ENCODE measurements at places on chromosomes 5 and 9.

DNA sequence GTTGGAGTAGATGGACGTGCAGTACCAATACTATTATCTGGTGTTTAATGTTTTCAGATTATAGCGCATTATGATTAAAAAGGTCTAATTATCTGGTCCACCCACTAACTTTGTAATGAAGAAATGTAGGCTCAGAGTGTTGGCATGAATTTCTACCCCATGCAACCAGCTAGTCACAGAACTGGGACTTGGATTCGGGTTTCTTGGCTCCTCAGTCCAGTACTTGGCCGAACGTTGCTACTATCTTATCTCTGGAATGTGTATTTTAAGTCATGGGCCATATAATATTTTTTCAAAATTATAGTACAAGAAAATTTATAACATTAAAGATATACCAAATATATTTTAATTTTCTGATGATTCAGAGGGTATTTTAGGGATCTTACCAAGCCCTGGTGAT, 657.5 kb upstream of the DMAC1 start:
- no peak for DNase-seq

DNA sequence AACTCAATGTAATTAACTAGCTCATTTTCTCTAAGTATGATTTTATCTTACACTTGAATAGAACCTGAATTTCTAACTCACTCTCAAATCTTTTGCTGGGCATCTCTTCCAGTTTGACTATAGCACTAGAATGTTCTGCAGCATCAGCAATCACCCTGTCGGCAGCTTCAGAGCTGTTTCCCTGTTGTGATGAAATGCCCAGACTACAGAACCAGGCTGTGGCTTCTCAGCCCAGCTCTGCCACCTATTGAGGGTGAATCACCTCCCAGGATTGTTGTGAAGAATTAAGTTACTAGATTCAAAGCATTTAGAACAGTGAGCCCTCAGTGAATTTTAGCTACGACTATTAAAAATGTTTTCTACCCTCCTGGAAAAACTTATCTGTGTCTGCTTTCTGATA, 90.4 kb upstream of the ANKRD55 start:
- DNase-seq = peak; percentile 71

- DNase-seq = no peak
Observed at GRCh38 chr5:3512361-3513095, 83.1 kb upstream of the IRX1 start.

GRCh38 chr9:130660326-130660682, 4.1 kb upstream of the PRDM12 start:
- DNase-seq = no peak

GRCh38 chr5:135171336-135171735, 137.3 kb upstream of the PITX1 start:
- DNase-seq = no peak

GRCh38 chr9:70995511-70995910, 125.9 kb downstream of the TRPM3 start:
- no peak for DNase-seq

- peak; percentile 41 for DNase-seq
Observed at GRCh38 chr9:81150016-81150625, 539.2 kb downstream of the TLE1 start.

DNA sequence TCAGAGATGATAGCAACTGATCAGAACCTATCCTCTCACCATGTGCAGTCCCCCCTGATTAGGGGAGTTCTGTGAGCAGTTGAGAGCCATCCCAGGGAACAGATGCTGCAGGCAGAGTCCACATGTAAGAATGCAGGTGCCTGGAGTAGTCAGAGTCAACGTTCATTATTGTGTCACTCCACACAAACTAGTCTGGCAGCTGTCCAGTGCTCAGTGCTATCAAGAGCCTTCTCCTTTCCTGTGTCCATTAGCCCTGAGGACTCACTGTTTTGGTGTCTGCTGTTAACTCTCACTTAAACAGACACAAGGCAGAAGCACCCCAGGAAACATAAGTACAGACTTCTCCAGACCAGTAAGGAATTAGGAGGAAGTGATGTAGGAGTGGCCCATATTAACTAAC, 2.5 kb downstream of the SH3TC2 start:
- peak; percentile 26 for DNase-seq

- DNase-seq = no peak
Observed at GRCh38 chr5:850511-851006, at the start of gene ZDHHC11. Gene ZDHHC11 (minus strand): TSS chr5:850986. CDS start chr5:850602, 384 bp downstream.

GRCh38 chr9:113960768-113961167, 84.7 kb downstream of the ZNF618 start:
- DNase-seq = no peak

GRCh38 chr5:158233735-158234322, 374.9 kb upstream of the CLINT1 start:
- peak; percentile 2 for DNase-seq

GRCh38 chr5:138981131-138981530, 106.0 kb upstream of the LRRTM2 start:
- DNase-seq = peak; percentile 70

DNA sequence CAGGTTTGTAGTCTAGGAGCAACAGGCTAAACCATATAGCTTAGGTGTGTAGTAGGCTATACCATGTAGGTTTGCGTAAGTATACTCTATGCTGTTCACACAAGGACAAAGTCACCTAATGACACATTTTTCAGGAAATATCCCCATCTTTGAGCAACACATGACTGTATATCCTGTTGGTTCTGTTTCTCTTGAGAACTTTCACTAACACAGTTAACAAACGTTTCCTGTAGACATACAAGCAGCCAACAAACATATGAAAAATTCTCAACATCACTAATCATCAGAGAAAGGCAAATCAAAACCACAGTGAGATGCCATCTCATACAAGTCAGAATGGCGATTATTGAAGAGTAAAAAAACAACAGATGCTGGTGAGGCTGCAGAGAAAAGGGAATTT, 68.2 kb downstream of the NR2F1-AS1 start:
- DNase-seq = peak; percentile 88

- DNase-seq = peak; percentile 7
Observed at GRCh38 chr5:133738271-133738670, 125.9 kb upstream of the FSTL4 start.

GRCh38 chr5:9151684-9152427, 394.0 kb downstream of the SEMA5A start:
- no peak for DNase-seq

DNA sequence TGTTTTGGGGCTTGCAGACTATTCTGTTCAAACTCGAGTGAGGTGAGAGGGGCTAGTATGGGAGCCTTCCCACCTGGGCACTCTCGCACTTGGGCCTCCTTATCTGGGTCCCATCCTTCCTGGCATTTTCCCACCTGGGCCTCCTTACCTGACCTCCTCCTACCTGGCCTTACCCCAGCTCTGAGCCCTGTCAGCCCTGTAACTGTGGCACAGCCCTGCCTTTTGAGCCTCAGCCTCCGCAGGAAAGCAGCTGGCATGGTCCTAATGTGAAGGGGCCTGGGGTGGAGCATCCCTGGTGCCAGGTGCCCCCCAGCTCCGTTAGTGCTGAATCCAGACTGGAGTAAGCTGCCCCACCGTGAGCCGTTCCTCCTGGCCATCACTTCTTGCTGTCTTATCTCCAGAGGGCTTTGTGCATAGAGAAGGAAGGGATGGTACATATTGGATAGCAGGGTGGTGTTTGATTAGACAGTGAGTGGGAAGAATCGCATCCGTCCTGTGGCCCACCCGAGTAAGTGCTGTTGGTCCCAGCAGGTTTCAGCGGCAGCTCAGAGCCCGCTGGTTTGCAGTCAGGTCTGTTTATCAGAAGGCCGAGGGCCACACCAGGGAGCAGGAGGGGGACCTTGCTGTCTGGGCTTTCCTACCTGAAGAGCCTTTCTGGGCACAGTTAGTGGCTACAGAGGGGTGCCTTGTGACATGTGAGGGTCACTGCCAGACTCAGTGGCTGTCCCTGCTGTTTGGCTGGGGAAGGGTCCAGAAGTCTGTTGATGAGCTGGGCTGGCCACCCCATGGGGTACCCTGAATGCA, 76.5 kb downstream of the WNK2 start:
- no peak for DNase-seq

All from astrocyte of the spinal cord (primary cell).